ENCODE measurements at places on chromosomes 4 and X.

GRCh38 chrX:77347572-77347971, 99.6 kb upstream of the FGF16 start:
- DNase-seq, result no peak

- no peak for DNase-seq
These were observed 60.0 kb upstream of the ARHGAP24 start for GRCh38 chr4:85414972-85415371.

GRCh38 chrX:70402721-70403120, 20.4 kb upstream of the GDPD2 start:
- no peak for DNase-seq

GRCh38 chr4:76733068-76733771, 164.7 kb downstream of the SOWAHB start:
- DNase-seq, result no peak

- no peak for DNase-seq
These were observed 5.1 kb downstream of the MED28 start for GRCh38 chr4:17619416-17620105.

DNA sequence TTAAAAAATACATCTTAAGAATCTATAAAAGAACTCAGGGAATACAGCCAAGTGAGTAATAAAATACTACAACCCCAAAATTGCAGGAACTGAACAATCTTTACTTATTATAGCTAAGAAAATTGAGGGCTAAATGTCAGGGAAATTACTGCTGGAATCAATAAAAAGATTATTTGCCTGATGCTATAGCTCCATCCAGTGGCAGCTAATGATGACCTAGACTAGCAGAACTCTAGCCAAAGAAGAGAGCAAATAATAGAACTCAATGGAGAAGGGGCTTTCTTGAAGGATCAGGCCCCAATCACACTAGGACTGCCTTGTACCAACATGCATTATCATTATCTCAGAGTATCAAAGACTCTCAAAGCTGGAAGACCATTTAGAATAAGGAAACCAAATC, 85.0 kb upstream of the FAM241A start:
- no peak for DNase-seq

- no peak for DNase-seq
These were observed 23.6 kb downstream of the TMEM255A start for GRCh38 chrX:120287513-120288112.

- no peak for DNase-seq
These were observed 1.4 kb upstream of the SLC38A5 start for GRCh38 chrX:48471504-48471903.

DNA sequence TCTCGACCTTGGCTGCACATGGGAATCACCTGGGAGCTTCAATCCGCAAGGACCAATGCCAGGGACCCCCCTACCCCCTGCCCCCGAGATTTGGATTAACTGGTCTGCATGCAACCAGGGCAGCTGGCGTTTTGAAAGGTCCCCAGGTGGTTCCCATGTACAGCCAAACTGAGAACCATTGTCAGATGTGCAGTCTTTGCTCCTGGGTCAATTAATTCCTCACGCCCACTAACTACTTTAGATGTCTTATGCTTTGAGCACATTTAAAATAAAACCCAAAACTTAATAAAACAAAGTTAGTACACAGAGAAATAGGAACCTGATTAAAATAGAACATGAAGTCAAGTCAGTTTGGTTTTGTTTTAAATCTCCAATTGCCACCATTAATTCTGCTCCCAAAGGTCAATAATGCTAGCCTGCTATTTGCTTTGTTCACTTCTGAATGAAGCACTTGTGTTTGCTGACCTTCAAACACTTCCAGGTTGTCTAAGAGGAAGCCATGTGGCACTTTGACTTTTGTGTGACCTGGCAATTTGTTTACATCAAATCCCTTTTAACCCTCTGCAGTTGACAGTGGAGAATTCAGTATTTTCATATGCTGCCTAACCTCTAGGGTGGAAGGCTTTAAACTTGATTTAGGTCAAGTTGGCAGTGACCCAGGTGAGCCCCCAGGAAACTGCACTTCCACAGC, 27.2 kb upstream of the TMSB4X start:
- DNase-seq, result no peak

DNA sequence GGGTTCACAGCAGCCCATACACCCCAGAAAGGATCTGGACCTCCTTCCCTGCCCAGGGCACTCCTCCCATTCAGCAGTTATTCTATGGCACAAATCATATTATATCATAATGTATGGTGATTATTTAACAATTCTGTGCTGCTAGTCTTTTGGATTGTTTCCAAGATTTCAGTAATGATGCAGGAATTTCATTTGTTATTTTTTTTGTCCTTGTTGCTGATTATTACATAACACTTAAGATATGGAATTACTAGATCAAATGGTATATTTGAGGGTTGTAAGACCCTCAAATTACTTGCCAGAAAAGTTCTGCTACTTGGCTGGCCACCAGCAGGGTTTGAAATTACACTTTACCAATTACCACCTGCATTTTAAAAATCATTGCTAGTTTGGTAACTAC, 36.4 kb downstream of the QDPR start:
- no peak for DNase-seq

DNA sequence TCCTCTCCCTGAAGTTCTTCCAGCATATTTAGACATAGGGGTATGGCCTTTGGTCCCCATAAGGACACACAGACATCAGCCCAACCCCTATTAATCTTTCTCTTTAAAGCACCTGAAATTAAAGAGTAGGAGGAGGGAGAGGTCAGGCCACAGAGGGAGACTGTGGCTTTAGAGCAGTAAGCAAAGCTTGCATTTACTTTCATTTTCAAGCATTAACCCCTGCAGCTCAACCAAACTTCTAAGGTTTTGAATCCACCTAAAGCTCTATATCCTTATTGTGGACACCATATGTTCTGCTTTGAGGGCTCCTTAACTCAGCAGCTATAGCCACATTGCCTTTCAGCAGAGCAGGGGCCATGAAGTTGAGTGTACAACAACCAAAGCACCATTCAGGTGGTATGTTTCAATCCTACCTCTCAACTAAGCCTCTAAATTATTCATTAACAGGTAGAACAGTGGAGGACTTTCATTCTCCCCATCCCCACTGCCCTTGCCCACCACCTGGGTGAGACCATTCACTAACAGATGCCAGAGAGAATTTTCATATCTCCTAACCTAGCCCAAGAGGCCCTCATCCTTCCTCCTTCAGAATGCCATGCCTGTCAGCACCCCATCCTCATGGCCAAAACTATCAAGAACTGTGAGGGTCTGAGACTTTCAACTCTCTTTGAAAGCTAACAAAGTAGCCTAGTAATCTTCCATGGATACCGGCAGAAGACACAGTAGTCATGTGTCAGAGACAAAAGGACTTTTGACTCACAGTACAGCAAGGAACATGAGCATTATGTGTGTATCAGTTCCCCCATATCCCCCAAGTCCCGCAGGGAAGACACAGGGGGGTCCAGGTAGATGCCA, 20.8 kb downstream of the LIN54 start:
- DNase-seq, result no peak

DNA sequence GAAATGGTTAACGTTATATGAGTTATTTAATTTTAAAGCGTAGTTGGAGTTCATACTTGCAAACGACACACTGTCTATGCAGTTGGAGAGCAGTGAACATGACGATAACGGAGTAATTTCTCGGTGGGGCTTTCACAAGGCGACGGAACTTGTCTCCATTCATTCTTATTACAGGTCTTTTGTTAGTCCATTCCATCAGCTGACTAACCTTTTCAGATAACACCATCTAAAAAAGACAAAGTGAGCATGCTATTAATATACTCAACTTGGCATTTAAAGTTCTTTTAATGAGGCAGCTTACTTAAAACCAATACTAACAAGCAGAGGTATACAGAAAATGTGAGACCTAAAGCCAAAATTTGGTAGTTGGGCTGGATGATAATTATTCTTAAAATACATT, 19.9 kb downstream of the MAGT1 start:
- no peak for DNase-seq

DNA sequence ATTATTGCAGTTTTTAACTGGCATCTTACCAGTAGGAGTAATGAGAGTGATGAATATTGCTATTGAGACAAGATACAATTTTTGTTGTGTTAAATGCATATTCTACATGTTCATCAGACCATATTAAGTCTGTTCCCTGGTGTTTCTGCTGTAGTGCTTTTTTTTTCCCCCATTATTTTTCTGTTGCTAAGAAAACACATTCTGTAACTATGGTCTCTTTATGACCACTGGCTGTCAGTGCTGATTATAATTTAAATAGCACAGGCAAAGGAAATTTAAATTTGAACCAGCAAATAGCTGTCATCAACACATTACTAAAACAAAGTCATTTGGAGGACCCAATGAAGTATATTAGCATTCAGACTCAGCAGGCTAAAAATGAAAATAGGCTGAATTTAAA, 98.3 kb upstream of the ANKRD50 start:
- no peak for DNase-seq

All from NK-92 treated with Interleukin-12 subunit alpha and Interleukin-12 subunit beta, amount 100 ng/mL, for 24 hours (cell line).